Cerebellar nuclear complex (tissue), 1 donor: ENCODE measurements at places on chromosomes 2 and 18.
A peak's percentile ranks its signal among the peaks of the same experiment; 100 is the strongest.

DNA sequence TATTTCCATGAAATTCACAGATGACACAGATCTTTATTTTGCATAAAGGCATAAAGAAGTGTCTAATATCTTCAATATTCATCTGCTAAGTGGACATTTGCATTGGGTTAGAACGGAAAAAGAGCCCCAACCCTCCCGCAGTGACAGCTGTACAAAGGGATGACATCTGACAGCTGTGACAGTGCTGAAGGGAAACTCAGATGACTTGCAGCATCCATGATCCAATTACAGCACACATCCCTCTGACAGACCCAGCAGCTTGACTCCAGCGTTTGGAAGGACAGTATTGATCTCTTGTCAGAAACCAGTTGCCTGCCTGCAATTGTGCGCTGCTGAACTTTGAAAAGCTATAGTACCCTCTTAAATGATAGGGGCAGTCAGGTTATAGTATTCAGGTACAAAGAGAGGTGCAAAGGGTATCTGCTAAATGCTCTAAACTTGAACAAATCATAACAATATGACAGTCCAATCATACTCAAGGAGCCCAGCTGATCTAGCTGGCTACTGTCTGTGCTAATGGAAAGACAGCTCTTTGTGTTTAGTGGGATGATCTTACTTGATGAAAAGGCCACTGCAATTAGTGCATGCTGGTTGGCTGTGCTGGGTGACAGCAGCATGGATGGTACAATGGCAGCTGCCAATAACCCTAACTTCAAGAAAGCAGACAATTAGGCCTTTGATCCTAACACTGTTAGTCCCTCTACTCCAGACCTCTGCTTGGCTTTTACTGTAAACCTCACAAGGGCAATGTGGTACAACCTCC lies 599.2 kb downstream of the NR4A2 start:
- DNase-seq, result no peak

DNA sequence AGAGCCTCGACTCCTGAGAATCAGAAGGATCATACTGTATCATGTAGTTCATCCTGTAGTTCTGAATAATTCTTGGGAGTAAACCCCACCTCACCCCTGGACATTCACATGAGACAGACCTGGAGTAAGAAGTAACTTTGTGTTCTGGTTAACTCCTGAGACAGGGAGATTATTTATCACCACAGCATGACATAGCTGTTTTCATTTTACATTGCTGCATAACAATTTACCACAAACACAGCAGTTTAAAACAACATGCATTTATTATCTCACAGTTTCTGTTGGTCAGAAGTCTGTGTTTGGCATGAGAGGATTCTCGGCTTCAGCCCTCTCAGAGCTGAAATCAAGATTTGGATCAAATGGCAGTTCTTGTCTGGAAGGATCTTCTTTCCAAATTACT lies 855.8 kb upstream of the FANCL start:
- no peak for DNase-seq

DNA sequence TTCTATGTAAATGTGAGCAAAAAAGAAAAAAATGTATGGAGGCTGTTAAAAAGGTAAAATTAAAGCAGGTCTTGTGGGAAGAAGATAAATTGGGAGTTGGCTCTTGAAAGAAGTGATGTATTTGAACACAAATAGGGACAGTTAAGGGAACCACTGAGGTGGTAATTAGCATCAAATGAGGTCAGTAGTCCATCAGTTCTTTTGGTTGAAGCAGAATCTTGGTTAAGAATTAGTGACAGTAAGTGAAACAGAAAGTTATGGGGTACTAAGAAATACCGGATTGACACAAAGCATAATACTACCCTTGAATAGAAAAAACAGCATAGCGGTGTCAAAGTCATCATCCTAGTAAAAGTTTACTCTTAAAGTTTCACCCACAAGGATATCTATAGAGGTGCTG lies 352.6 kb upstream of the VRK2 start:
- DNase-seq, result no peak

GRCh38 chr2:205563646-205564045 lies 118.7 kb upstream of the NRP2 start:
- DNase-seq, result no peak

- DNase-seq, result no peak
These were observed 572 bp upstream of the ZNF516 start for GRCh38 chr18:76495435-76496193.

DNA sequence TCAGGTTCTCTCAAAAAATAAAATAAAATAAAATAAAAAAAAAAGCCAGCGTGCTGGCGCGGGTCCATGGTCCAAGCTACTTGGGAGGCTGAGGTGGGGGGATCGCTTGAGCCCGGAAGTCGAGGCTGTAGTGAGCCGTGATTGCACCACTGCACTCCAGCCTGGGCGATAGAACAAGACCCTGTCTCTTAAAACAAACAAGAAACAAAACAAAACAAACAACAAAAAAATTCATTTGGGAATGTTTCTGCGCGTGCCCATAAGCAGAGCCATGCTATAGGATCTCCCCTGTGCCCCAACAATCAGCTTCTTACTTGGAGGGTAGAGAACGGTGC lies 16.4 kb upstream of the CD8A start:
- no peak for DNase-seq

- DNase-seq, result no peak
These were observed 83.3 kb downstream of the ICOS start for GRCh38 chr2:204019572-204020501.

- no peak for DNase-seq
These were observed 37.7 kb downstream of the KIF1A start for GRCh38 chr2:240782221-240782885.

DNA sequence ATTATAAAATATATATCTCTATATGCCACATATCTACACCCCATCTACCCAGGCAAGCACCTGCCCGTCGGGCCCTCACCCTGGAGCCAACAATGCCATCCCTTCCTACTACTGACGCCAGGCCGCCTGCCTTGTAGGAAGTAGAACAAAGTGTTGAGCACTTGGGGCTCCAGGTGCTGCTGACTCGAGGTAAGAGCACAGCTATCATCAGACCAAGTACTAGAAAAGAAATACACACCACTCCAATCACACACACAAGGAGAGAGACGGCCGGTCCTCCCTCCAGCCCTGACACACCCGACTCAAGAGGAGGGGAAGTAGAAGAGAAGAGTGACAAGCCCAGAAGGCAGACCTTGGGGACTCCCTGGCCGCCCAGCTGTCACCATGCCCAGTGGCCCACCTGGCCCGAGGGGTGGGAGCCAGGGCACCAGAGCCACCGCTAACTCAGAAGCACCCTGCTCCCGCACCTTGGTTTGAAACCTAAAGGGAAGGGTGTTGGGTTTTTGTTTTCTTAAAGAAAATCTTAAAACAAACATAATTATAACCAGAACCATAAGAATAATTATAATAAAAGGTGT lies 64.0 kb upstream of the POMC start:
- DNase-seq, result no peak

- DNase-seq, result no peak
These were observed 21.5 kb downstream of the PKP4 start for GRCh38 chr2:158478237-158478636.

DNA sequence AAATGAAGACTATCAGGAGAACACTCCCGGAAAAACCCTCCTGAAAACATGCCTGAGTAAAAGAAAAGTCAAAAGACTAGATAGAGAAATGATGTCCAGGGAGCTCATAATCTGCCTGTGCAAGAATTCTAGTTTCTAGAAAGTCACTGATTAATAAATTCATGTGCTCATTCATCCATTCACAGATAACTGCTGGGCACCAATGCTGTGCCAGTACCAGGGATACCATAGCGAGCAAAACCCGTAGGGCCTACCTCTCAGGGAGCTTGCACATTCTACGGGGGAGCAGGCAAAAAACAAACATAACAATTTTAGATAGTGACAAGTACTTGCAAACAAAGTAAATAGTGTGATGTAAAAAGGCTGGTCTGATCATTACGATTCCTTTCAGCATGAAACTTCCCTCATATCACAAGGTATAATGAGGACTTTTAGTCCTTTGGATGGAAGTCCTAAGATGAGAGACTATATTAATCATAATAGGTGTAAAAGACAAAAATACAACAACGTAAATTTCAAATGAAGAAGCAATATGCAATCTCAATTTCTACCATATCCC lies 289.9 kb downstream of the AFF3 start:
- DNase-seq, result no peak

- no peak for DNase-seq
These were observed 121.4 kb downstream of the ZNF236 start for GRCh38 chr18:76943542-76944339.

- no peak for DNase-seq
These were observed 1100.6 kb downstream of the DPP10 start for GRCh38 chr2:115543024-115543423.

GRCh38 chr2:151040039-151040438 lies 221.6 kb downstream of the RBM43 start:
- DNase-seq, result no peak

GRCh38 chr2:172285010-172285621 lies 142.3 kb upstream of the ITGA6 start:
- no peak for DNase-seq

- DNase-seq, result no peak
These were observed 1.4 kb downstream of the RMC1 start for GRCh38 chr18:23504720-23505119.

DNA sequence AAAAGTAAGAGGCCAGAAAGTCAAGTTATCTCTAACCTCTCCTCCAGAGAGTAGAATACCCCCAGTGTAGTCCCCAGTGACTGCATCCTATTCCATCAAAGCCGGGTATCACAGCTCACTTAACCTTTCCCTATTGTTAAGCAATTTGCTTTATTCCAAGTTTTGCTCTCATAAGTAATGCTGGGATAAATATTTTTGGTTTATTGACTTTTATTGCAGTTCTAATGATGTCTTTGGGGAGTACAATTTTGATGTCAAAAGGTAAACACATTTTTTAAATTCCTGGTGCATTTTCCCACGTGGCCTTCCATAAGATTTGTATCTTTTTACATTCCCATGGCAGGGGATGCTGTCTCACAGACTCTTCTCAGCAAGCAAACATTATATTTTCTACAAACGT lies 43.3 kb downstream of the CMPK2 start:
- no peak for DNase-seq

DNA sequence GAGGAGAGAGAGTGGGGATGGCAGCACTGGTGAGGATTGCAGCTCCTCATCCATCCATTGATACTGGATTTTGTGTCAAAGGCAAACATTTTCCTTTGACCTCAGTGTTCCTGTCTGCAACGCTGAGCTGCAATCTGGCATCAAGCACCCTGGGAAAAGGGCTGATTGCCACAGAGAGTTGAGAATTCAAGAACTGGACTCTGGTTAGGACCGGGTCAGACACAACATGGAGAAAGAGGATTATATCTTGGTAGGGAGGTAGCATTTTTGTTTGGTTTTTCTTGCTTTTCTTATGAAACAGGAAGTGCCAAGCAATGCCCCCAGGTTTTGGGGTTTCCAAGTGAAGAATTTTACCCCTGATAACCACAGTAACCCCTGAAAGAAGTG lies 81.9 kb upstream of the PKDCC start:
- DNase-seq, result no peak

DNA sequence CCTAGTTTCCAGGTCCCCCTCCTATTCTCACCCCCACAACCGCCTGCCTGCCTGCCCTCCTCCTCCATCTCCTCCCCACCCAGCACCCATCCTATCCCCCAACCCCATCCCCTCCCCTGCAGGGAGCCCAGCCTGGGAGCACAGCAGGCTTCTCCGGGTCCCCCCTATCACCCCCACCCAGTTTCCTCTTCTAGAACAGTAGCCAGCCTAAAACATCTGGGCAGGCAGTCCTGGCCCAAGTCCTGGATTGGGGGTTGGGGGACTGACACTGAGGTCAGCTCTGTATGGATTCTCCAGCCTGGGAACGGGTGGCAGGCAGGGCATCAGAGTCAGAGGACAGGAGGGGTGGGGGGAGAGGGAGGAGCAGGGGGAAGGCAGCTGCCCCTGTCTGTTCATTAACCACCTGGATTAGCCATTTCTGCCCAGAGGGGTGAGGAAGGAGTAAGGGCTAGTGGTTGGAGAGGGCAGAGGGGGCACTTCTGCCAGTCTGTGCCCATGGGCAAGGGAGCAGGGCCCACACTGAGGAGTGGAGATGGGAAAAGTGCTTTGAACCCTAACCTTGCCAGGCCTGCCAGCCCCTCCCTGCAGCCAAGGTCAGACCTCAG lies 60.0 kb downstream of the TNS1 start:
- no peak for DNase-seq

DNA sequence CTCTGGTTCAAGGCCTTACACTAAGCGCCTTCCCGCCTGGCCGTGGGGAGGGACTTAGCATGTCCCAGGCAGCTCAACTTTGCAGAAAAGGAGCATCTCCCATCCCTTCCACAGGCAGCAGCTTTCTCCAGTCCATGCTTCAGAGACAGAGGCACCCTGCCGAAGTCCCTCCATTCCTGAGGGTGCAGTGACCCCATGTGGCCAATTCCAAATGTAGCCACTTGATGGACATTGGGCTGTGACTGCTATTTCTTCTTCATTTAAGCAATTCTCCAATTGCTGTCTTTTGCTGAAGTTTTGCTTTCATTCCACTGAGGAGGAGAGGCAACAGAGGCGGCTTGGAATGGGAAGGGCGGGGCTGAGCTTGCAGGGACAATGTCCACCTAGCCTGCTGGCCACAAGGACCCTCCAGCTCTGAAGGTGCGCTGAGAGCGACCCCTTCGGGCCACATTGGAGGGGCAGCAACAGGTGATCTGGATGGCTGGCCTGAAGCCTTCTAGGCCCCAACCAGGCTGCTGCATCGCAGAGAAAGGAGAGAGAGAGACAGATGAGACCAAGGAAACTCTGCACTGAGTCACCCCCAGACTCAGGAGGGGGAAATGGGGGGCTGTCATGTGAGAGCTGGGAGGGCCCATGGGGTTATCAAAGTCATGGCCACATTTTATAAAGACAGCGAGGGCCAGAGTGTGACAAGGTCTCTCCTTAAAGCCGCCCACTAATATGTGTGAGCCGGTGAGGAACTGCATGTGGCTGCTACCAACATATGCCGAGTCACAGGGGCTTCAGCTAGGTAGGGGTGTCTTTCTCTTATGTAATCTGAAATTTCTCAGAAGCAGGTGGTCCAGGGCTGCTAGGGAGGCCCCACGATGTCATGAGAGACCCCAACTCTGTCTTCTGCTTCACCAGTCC lies 61.3 kb downstream of the LONRF2 start:
- peak; percentile 88 for DNase-seq

DNA sequence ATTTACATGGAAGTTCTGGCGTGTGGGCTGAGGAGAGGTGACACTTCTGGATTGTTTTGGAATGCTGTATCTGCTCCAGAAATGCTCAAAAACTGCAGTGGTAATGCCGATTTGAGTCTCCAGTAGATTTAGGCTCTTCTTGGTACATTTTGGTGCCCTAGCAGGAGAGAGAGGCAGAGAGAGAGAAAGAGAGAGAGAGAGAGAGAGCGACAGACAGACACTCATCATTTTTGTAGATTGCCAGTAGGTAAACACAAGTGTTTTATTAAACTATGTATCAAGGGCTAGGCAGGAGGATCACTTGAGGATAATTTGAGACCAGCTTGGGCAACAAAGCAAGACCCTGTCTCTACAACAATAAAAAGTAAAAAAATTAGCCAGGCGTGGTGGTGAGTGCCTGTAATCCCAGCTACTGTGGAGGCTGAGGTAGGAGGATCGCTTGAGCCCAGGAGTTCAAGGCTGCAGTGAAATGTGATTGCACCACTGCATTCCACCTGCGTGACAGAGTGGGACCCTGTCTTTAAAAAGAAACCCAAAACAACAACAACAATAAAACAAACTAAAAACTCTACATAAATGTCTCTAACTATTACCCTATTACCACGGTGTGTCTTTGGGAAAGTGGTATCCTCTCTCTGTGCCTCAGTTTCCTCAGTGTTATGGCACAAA lies 60.2 kb downstream of the GATA6 start:
- no peak for DNase-seq
